Activated CD8-positive, alpha-beta T cell treated with anti-CD3 and anti-CD28 coated beads, Interleukin-2, amount 10 ng/mL, durations not matched to agents 7 days and 5 days (primary cell): ENCODE measurements at places on chromosomes 5 and 9. TPM values are rescaled to one million over a fixed set of nuclear protein-coding genes. Genes with fewer than 3 reads are reported as not detected.

The TXNDC8 gene
- total RNA-seq, result not detected

The TRAF1 gene
- 51.6 TPM for total RNA-seq

The MOB3B gene
- 2.5 TPM for total RNA-seq

The CDC25C gene
- 15.0 TPM for total RNA-seq

The PCDHB2 gene
- not detected for total RNA-seq

The BSPRY gene
- total RNA-seq, result 4.4 TPM

The PCDHGB7 gene
- not detected for total RNA-seq

The COL5A1 gene
- total RNA-seq, result 0.08 TPM

The ROR2 gene
- 0.05 TPM for total RNA-seq

The WDR38 gene
- not detected for total RNA-seq

The PDE6A gene
- not detected for total RNA-seq

The OMD gene
- not detected for total RNA-seq

The HMCN2 gene
- total RNA-seq, result not detected

The SLC4A9 gene
- 0.13 TPM for total RNA-seq

The RNF183 gene
- not detected for total RNA-seq

The MEF2C gene
- 0.13 TPM for total RNA-seq

The HAVCR2 gene
- total RNA-seq, result 78.7 TPM

The FAT2 gene
- not detected for total RNA-seq

The UBQLN1 gene
- 95.8 TPM for total RNA-seq

The UBLCP1 gene
- 27.8 TPM for total RNA-seq

The BTNL8 gene
- total RNA-seq, result not detected

The FAM153A gene
- total RNA-seq, result 14.3 TPM

The FBP2 gene
- total RNA-seq, result not detected

The TMEM252 gene
- not detected for total RNA-seq
